ENCODE measurements at places on chromosomes 7 and 10.

GRCh38 chr7:129574487-129574886, 37.0 kb upstream of the NRF1 start:
- no peak for DNase-seq

DNA sequence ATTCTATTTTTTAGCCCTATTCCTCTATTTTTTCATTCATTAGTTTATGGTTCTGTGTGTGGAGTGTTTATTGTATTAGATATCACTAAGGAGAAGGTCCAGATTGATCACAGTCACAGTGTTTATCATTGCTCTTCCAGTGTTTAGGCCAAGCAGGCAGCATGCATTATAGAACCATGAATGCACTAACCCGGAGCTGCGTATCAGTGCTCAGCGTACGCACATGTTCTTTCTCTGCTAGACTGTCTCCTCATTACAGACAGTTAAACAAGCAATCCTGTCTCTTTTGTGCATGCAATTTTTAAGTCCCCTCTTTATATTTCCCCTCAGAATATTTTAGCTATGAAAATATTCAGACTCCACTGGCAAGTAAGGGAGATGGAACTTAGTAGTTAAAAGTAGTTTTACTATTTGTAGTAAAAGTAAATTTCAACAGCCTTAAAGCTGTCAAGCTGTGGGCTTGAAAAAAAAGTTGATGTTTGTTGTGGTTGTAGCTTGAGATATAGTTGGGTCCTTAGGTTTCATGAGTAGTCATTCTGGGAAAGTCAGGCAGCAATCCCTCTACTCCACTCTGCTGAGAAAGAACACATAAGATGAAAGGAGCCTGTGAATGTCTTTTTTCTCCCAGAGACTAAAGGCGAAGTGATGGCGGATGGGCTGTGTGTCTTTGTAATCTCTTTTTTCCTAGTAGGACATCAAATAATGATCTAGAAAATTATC, 260.4 kb downstream of the CDK14 start:
- DNase-seq: no peak

GRCh38 chr10:112361951-112362751, 11.8 kb upstream of the ACSL5 start:
- DNase-seq: no peak

DNA sequence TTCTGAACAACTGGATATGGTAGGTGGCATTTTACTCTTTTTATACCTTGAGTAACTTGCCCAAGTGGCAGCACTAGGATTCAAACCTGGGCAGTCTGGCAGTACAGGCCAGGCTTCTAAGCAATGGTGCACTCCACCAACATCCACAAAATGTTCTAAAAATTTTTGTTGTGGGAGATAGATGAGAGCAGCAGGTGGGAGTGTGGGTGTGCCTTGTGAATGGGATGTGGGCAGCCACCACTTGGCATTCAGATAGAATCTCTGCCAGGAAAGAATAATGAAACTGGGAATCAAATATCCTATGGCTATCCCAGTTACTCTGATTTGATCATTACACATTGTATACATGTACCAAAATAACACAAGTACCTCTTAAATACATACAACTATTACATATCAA, 810.7 kb downstream of the MAGI2 start:
- DNase-seq: no peak

- DNase-seq: no peak
Observed at GRCh38 chr7:18408461-18408860, 87.1 kb upstream of the HDAC9 start.

DNA sequence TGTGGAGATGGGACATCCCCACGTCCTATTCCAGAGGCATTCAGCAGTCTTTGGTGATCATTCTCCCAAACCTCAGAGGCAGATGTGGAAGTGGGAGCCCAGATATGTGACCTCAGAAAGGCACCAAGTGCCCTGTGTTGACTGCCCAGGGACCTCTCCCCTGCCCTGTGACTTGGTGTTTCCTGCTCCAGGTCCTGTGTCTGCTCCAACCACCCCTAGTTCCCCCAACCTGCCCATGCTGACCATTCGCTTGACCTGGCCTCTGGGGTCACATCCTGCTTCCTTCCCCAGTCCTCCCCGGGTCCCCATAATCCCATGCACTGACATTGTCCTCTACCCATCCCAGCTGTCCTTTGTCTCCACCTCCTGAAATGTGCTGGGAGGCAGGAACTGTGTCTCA, 7.6 kb downstream of the CYP26A1 start:
- no peak for DNase-seq

GRCh38 chr10:44809647-44810046, 101.5 kb upstream of the TMEM72 start:
- no peak for DNase-seq

GRCh38 chr10:61702584-61702983, 39.9 kb downstream of the CABCOCO1 start:
- DNase-seq: no peak

GRCh38 chr7:108330227-108330626, 126.0 kb downstream of the NRCAM start:
- no peak for DNase-seq

- no peak for DNase-seq
Observed at GRCh38 chr7:4236389-4236788, 445.7 kb upstream of the FOXK1 start.

GRCh38 chr7:93862651-93863050, 27.9 kb downstream of the TFPI2 start:
- no peak for DNase-seq

- DNase-seq: no peak
Observed at GRCh38 chr10:61855771-61856170, 45.7 kb upstream of the ARID5B start.

- DNase-seq: no peak
Observed at GRCh38 chr7:157736341-157736740, 399.5 kb downstream of the DNAJB6 start.

DNA sequence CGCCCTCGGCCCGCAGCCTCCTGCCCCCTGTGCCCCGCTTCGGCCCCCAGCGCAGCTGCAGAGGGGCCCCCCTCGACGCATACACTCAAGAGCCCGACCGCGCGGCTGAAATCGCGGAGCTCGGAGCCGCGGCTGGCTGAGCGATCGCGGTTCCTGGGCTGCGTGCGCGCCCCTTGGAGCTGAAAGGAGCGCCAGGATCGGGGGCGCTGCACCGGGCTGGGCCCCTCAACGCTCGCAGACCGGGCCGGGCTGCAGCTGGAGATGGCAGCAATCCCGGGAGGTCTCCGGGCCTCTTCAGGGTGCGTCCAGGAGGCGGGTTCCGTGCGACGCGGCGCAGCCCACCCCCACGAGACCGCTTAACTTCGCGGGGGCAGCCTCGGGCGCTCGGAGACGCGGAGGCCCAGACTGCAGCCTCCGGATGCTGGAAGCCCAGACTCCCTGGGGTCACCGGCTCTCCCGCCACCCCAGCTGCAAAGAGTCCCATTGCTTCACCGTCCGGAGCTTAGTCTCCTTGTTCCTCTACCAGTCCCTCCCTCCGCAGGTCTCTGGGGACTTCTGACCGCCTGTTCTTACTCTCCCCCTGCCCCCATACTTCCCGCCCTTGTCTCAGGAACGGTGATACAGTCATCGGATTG, 73.0 kb upstream of the LRRC4 start:
- DNase-seq: no peak

- no peak for DNase-seq
Observed at GRCh38 chr10:122571892-122572291, 11.3 kb downstream of the DMBT1 start.

- no peak for DNase-seq
Observed at GRCh38 chr7:72403458-72404076, 8.6 kb downstream of the CALN1 start.
